ENCODE measurements at places on chromosomes 5 and 9. TPM values are rescaled to one million over a fixed set of nuclear protein-coding genes. Genes with fewer than 3 reads are reported as not detected.

The ZFYVE16 gene
- total RNA-seq, result 36.8 TPM

The RETREG1 gene
- total RNA-seq, result 6.5 TPM

The PAEP gene
- not detected for total RNA-seq

The PCDHA12 gene
- total RNA-seq, result 0.68 TPM

The TXNDC15 gene
- total RNA-seq, result 181 TPM

The CACNA1B gene
- 0.07 TPM for total RNA-seq

The LCN10 gene
- 9.4 TPM for total RNA-seq

The PPP3R2 gene
- total RNA-seq, result not detected

The EQTN gene
- not detected for total RNA-seq

The PCDHA4 gene
- 0.81 TPM for total RNA-seq

The VAV2 gene
- 10.1 TPM for total RNA-seq

The PAXX gene
- 49.9 TPM for total RNA-seq

Data from thoracic aorta (tissue), 2 donors.